Right cardiac atrium (tissue), 5 donors: ENCODE measurements at places on chromosomes 6 and 20. TPM values are rescaled to one million over a fixed set of nuclear protein-coding genes. Genes with fewer than 3 reads are reported as not detected.

The GJA10 gene
- not detected for total RNA-seq

The ABCC10 gene
- 15.4 TPM for total RNA-seq

The MAK gene
- total RNA-seq, result 0.11 TPM

The ENPP5 gene
- total RNA-seq, result 13.2 TPM

The COL12A1 gene
- 29.6 TPM for total RNA-seq
